ENCODE measurements at places on chromosomes 3 and 15.

- DNase-seq: peak; percentile 61
These were observed 1.8 kb downstream of the DIPK2A start for GRCh38 chr3:143973259-143974021.

- DNase-seq: no peak
These were observed 397.7 kb downstream of the GAP43 start for GRCh38 chr3:116020989-116021388.

DNA sequence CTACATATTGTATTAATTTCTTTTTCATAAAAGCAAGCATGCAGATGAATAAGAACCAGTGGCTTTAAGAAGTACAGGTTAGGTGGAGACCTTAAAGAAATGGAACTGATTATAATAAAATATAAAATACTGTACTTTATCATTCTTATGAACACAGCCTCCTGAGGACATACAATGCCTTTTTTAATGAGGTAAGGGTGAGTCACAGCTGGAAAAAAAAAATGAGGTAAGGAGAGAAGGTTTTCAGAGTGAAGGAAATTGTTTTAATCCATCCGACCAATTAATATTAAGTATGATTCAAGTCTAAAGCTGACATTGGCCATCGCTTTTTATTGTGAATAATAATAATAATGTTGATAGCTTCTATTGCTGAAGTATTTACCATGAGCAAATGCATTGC, 170.3 kb upstream of the SOX2 start:
- DNase-seq: no peak

GRCh38 chr3:140438736-140439470, 239.0 kb upstream of the TRIM42 start:
- DNase-seq: no peak

DNA sequence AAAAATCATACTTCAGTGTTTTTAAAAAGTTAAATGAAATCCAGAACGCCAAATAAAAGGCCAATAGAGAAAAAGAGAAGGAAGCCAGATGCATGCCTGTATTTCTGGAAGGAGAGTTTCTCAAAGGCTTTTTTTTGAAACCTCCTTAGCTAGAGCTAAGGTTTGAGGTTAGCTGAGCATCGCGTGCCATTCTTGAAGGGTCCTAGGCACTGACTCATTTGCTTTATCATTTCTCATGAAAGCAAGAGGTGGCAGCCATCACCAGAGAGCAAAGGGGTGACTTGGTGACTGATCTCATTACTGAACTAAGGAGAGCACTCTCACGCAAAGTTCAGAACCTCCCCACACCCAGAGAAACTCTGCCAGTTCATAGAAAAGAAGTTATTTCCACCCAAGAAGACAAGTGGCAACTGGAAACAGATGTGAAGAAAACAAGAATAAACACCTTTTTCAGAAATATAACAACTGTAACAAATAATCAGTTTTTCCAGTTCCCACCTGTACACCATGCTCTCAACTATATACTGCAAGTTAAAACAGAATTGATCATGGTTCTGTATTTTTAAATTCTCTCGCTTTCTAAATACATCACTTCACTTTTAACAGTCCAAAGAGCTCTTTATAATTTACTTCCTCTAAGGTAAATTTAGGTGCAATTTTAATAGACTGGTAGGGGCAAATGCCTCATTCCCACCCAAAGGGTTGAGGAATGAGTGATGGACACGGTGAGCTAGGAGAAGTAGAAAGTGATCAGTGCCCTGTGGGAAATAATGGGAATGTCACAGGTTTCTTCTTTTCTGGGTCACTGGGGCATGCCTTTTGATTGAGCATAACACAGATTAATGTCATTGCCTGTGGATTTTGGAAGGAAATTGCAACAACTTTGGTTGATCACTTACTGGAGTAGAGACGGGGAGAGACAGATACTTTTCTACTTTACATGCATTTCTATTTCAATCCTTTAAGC, 24.7 kb downstream of the GPR15 start:
- no peak for DNase-seq

DNA sequence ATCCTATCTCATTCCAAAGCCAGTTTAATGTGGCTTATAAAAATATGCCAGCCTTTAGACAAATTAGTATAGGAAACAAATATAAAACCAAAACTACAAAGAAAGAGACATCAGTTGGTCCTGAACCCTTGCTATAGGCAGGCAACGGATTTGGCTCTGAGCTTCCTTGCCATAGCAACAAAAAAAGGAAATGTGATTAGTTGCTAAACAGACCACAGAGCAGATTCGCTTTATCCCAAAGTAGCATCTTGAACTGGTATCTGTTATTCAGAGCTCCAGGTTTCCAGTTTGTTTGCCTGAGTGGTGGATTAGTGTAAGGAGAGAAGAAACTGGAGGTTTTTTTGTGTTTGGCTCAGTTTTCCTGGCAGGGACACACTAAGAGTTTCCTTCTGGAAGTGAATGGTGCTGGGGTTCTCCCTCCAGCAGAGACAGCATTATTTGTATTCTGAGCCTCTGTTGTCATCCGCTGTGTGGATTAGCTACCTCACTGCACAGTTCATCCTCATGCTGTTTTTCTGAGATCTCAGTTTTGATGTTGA, 44.1 kb downstream of the CHST2 start:
- DNase-seq: no peak

DNA sequence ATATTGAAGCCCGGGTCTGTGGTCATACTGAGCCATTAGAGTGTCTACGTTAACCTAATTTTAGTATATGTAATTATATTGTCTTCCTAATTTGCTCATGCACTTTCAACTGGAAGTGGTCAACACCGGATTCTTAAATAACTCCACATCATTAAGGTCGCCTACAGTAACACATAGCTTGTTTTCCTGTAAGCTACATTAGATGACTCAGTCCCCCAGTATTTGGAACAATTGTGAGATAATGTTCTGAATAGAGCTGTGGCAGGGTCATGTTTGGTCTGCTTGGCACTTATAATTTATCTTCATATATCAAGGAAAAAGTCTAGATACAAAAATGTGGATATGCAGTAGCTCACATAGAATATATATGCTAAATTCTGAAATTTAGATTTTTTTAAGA, 486.2 kb downstream of the IGSF11 start:
- no peak for DNase-seq

DNA sequence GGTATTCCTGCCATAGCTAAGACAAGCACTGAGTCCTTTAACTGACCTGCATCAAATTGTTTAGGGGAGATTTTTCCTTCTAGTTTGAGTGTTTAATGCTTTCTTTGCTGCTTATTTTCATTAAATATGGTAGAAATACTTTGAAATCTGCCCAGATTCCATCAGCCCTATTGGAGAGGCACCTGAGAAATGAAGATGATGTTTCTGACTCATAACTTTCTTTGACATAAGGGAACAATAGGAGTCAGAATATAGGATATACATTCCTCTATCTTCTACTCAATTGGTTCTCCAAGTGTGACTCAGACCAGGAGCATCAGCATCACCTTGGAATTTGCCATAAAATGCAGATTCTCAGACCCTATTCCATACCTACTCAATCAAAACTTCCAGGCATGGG, 27.4 kb downstream of the BTD start:
- DNase-seq: no peak

- DNase-seq: no peak
These were observed 33.4 kb upstream of the PLAAT1 start for GRCh38 chr3:193207290-193208273.

DNA sequence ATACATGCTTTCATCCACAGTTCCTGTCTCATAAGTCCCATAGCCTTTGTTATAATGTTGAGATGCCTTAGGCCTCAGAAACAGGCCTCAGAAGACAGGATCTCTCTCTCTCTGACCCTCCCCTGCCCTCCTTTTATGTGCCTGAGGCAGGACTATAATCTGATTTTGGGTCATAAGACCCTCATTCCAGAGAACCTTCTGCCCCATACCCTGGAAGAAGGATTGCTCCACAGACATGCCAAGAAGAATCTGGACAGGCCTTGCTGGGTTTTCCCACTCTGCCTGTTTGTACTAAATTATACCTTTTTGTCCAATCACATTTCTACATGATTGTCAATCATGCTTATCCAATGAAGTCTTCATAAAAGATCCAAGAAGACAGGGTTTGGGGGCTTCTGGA, 57.2 kb upstream of the MME start:
- no peak for DNase-seq

DNA sequence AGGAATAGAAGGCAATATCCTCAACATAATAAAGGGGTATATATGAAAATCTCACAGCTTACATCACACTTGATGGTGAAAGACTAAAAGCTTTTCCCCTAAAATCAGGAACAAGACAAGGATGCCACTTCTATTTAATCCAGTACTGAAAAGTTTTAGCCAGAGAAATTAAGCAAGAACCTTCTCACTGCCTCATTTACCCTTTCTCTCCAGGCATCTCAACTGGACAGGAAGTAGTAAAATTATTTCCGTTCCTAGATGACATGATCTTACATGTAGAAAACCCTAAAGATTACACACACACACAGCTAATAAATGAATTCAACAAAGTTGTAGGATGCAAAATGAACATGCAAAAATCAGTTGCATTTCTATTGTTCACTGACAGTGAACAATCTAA, 11.2 kb downstream of the SCAP start:
- no peak for DNase-seq

GRCh38 chr15:51731549-51732267, 5.7 kb downstream of the LYSMD2 start:
- DNase-seq: no peak

GRCh38 chr3:66401157-66401550, 99.7 kb downstream of the LRIG1 start:
- DNase-seq: no peak

GRCh38 chr3:152335273-152335672, 66.5 kb downstream of the MBNL1 start:
- no peak for DNase-seq

- no peak for DNase-seq
These were observed 31.9 kb downstream of the CRTC3 start for GRCh38 chr15:90561344-90562244.

DNA sequence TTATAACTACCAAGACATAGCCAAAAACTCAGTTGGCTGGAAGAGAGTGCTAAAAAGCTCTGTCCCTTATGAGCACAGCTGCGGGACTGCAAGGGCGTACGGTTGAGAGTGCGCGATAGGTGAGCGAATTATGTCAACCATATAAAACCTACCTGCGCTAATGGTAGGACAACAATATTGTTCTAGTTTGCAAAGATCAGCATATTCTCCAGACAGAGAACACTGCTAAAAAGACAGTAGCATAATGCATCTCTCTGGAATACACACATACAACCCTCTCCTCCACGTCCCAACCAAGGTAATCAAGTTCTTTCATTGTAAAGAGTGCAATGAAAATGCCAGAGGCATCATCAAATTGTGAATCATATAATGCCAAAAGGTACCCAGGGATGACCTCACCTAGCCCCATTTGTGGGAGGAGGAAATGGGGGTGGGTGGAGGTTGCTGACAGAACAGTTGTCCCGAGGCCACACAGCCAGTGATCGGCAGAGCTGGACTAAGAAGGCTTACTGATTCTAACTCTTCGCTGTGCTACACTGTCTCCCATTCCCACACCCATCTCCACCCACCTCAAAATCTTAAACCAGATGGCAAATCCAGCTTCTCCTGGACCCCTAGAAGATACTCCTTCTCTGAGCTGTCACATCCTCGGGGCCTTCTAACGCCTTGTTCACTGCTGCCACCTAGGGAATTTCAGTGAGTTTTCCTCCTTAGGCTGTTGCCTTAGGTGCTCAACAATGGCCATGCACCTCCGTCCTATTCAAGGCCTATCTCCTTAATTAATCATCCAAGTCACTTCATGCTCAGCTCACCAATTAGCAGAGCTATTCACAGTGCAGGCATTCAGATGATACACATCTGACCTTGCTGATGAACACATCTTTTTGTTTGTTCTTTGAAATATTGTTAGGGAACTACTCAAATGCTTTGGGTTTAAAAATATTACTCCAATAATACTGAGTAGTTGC, 60.7 kb downstream of the RPL22L1 start:
- peak; percentile 24 for DNase-seq

DNA sequence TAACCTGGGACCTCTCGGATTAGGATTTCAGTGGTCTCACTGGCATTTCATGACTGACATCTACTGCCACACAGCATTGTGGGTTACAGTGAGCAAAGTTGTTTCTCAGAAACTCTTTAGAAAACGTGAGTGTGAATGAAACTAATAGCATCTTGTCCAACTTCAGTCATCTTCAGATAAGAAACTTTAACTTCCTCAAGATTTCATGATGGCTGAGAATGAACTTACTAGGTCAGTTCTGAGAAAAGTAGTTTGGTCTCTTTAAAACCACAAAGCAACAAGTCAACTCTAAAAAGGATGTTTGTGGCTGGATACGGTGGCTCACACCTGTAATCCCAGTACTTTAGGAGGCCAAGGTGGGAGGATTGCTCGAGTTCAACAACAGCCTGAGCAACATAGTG, 14.2 kb upstream of the HOMER2 start:
- DNase-seq: no peak

DNA sequence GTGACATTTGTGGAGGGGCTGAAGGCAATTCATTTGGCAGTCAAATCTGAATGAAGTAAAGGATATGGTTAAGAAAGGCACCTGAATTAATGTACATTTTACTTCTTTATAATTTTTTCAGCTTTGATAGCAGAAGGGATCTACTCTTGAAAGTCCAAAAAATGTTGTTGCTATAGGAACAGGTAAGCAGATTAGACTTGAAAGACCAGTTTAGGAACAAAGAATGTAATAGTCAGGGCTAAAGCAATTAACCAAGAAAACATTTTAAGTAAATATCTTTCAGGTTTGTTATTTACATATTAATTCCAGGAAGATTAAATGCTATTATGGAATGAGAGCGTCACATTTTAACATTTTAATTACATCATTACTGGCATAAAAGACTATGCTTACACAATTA, 1.1 kb downstream of the ATP13A4 start:
- no peak for DNase-seq

- DNase-seq: no peak
These were observed 68.9 kb upstream of the ARL8B start for GRCh38 chr3:5053021-5053831.

DNA sequence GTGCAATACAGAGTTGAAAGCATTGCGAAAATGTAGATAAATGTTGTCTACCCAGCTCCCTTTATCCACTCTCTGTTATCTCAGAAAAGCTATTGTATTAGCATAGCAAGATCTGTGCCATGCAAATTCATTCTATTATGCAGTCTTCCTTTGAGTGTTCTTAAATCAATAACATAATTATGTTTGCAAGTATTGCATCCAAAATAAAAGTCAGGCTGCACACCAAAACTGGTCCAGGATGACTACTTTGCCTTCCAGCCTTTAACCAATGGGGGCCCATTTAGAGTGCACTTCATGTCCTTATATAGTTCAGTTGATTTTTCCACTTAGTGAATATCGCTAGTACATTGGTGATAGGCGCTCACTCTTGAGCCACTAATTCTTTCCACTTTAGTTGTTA, 107.4 kb upstream of the MLF1 start:
- DNase-seq: no peak

DNA sequence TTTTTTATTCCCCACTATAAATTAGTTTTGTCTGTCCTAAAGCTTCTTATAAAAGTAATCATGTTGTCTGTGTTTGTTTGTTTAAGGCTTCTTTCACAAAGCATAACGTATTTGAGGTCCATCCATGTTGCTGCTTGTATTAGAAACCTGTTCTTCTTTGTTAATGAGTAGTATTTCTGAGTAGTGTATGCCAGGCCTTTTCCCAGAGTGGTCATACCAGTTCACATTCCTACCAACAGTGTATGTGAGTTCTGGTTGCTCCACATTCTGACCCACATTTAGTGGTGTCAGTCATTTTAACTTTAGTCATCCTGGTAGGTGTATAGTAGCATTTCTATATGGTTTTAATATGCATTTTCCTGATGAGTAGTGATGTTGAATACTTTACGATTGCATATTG, 98.6 kb downstream of the NEO1 start:
- DNase-seq: no peak

Data from SHP77 treated with DMSO at 0.1 percent for 48 hours (cell line).